GM19239 (cell line): ENCODE measurements at places on chromosomes 2 and 18.
A peak's percentile ranks its signal among the peaks of the same experiment; 100 is the strongest.

DNA sequence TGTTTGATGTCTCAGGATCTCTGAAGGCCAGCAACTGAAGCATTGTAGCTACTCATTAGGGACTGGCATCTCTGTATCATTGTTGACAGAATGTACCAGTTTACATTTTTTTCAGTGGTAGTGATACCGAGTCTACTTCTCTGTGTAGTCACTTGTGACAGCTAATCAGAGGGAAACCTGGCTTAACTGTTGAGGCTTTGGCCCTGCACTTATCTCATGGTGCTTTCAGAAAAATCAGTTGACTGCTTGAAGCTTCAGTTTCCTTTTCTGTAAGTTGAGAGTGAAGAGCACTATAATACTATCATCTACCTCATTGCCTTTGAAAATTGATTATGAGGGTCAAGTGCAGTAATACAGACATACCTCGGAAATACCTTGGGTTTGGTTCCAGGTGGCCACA lies 90.0 kb downstream of the COMMD1 start:
- DNase-seq = peak; percentile 29

GRCh38 chr2:113873867-113874266 lies 16.0 kb upstream of the ACTR3 start:
- no peak for DNase-seq

DNA sequence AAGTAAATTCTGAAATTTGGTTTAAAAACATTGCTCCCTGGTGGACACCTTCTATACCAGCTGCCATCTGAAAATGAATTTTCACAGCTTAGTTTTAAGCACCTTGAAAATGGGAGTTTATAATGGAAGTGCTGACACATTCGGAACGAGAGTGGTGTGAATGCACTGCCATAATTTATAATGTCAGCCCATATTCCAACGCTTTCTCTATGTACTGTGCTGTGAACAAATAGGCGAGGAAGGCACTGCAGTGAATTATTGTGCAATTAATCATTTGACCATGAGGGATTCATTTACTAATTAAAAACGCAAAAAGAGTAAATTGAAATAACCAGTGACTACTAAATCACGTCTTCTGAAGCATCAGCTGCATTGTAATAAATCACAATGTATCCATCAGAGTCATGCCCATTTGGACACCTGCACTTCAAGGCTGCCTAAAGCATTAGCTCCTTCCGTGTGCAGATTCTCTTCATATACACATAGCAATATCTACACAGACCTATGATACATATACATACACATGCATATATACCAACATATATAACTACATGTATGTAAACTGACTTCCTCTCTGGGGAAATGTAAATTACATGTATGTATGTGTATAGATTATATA lies 699.8 kb downstream of the GALR1 start:
- no peak for DNase-seq

GRCh38 chr2:97769308-97769707 lies 55.9 kb downstream of the ZAP70 start:
- DNase-seq = no peak

DNA sequence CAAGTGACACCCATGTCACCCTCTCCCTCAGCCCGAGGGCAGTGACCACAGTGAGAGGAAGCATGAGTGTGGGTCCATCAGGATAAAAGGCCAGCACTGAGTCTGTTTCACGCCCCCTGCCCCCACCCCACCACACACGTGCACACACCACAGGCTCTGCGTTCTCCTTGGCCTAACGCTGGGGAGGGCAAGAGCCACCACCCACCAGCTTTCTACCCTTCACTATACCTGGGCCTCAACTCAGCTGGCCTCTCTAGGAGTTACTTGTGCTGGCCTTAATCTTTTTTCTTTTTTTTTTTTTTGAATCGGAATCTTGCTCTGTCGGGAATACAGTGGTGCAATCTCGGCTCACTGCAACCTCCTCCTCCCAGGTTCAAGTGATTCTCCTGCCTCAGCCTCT lies 140.5 kb downstream of the ZFP36L2 start:
- DNase-seq = no peak

DNA sequence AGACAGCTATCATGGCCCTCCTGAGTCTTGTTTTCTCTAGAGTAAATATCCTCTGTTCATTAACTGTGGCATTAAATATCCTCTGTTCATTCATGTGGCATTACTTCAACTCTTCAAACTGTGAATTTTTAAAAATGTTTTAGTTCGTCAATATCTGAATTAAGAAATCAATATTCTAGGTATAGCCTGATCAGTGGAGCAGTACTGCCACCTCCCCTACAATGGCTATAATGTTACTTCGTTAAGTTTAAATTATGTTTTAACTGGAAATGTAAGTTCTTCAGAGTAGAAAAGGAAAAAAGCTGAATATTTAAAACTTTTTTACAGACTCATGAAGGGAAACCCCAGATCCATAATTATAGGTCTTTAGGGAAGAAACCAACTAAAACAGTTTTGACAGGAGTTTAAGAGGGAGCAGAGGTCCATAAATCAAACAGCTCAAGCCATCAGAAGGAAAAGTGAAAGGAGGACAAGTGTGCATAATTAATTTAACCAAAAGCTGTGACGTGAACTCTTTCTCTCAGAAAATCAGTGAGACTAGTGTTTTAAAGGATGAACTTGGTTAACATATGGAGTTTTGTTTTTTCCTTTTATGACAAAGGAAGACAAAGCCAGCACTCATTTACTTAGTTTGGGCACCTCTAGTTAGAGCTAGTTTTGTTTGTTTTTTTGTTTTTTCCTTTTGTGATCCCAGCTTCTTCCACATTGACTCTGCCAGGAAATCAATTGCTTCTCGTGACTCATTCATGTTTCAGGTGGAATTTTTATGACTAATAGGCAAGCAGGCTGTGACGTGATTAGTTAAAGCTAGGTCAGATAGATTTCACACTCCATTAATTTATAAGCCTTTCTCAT lies 44.9 kb downstream of the RBBP8 start:
- no peak for DNase-seq

DNA sequence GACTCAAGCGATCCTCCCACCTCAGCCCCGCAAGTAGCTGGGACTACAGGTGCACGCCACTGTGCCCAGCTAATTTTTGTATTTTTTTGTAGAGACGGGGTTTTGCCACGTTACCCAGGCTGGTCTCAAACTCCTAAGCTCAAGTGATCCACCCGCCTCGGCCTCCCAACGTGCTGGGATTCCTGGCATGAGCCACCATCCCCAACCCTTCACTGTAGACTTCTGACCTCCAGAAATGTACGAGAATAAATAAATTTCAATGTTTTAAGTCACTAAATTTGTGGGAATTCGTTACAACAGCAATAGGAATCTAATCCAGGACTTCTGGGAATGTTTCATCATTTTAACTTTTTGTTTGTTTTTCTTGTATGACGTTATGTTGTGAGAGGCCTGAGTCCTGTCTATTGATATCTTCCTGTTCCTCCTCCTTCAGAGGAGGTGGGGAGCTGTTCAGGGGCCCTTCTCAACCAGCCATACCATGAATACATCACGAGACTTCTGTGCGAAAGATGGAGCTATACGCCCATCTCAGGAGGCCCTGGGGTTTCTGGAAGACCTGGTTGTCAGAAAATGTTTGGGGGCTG lies 40.0 kb downstream of the TEX44 start:
- no peak for DNase-seq

DNA sequence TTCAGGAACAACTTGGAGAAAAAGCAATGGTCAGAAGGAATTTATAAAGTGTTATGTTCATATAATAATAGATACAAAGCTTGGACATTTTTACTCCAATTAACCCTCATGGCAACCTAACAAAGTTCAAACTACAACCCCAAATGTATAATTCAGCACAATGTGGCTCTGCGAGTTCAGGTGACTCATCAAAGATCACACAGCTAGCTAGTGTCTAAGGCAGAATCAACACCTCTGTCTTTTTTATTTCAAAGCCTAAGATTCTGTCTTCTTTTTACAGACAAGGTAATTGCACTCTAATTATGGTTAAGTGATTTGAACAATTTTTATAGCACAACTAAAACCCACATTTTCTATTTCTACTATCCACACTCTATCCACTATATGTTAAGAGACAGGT lies 90.5 kb downstream of the CHST9 start:
- DNase-seq = no peak

- DNase-seq = no peak
Measured at GRCh38 chr2:23904215-23904614, 22.7 kb downstream of the ATAD2B start.

DNA sequence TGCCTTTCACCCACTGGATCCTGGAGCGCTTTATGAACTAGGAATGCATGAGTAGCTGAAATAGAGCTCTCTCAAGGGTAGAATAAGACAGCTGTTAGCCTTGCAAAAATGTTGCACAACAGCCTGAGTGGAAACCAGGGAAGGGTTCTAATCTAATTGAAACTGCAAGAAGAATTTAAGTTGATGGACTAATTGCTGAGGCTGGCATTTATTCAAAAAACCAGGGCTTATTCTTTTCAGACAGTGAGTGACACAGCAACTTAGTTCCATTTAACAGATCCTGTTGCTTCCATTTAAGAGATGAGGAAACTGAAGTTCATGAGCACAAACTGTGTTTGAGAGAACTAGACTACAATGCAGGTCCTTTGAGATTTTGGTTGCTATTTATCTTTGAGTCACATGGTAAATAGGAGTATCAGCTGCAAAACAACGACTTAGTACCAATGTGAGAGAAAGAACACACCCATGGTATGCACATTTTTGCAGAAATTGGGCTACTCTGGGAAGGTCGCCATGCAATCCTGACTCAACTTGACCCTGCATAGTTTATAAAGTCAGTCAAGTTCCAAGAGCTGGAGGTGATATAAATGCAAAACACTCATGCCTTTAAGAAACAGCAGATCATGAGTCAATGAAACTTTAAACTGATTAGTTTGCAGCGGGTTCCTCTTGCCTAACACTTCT lies 76.4 kb upstream of the PARD3B start:
- no peak for DNase-seq

DNA sequence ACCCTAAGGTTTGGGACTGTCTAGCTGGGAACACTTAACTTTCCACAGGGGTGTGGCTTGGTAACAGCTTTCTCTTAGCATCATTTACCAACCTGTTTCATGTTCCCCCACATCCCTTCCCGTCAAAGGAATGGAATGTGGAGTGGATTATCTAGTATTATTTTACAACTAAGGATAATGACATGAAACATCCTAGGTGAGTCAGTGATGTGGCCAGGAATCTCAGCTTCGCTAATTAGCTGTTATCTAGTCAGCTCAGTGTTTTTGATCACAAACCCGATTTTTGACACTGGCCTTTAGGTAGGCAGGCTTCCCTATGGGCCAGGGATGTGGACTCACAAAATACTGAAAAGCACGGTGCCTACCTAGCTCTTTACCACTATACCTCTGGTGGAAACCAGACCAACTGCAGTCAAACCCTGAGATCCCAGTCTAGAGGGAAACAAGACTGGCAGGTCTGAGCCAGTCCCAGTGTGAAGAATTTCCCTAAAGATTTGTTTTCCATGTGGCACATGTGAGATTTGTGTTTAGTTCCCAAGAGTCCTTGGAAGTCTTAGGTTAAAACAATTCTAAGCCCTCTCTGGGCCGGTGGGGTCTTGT lies 2.8 kb upstream of the NRP2 start:
- DNase-seq = no peak

GRCh38 chr2:208415897-208416296 lies 9.3 kb downstream of the PTH2R start:
- DNase-seq = no peak

GRCh38 chr2:204561771-204562170 lies 16.5 kb downstream of the PARD3B start:
- no peak for DNase-seq

DNA sequence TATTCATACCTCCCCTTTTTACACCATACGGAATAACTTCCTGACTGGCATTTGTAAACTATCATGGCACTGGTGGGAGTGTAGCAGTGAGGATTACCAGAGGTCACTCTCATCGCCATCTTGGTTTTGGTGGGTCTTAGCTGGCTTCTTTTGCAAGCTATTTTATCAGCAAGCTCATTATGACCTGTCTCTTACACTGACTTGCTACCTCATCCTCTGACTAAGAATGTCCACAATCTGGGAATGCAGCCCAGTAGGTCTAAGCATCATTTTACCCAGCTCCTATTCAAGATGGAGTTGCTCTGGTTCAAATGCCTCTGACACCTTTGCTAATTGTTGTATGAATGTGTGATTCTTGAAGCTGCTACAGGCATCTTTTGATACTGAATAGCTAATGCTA lies 950.8 kb upstream of the SLC39A10 start:
- DNase-seq = no peak

DNA sequence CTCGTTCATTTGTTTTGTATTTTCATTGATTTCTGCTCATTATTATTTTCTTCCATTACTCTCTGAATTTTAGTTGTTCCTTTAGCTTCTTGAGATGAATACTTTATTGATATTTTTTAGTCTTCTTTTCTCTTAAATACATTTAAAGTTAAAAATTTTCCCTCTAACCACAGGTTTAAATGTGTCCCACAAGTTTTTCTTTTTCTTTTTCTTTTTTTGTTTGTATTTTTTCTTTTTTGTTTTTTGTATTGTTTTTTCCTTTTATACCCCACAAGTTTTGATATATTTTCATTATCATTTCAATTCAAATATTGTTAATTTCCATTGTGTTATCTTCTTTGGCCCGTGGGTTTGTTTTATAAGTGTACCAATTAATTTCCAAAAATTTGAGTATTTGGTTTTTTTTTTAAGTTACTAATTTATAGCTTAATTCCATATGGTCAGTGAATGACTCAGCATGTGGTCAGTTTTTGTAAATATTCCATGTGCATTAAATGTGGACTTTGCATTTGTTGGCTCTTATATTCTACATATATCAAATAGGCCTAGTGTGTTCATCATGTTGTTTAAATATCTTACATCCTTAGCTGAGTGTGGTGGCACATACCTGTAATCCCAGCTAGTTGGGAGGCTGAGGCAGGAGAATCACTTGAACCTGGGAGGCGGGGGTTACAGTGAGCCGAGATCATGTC lies 16.2 kb downstream of the CENPO start:
- no peak for DNase-seq
